ENCODE measurements at places on chromosomes 13 and 19.

DNA sequence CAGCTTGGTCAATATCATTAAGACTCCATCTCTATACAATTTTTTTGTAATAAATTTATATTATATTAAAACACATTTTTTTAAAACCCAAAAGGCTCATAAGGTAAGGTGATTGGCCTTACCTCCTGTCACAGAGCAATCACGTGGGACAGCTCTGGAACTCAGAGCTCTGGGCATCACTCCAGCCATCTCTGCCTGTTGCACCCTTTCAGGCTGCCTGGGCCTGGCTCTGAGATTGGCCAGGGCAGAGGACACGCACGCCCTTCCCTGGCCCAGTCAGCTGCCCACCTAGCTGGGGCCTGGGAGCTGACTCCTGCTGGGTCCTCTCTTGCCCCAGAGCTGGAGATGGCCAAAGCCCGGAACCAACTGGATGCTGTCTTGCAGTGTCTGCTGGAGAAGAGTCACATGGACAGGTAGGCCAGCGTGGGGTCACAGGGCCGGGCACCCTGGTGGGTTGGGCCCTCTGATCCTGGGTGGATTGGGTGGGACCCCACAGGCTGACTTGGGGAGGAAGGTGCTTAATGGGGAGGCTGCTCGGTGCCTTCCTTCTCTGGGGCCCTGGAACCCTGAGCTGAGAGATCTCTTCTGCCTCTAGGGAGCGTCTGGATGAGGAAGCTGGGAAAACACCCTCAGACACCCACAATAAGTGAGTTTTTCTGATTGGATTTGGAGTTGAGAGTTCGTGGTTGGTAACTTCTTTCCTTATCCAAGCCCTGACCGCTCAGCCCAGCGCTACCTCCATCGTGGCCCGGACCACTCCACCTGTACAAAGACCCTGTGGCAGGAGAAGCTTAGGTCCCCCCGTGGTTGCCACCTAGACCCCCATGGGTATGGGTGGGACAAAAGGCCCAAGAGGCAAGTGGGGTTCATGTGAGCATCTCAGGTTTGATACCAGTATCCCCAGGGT lies 3.7 kb downstream of the LIN37 start:
- H3K27me3 ChIP-seq = peaks cover 2% of the 10 kb centered on the region
- no peak overlapping the region for H3K27ac ChIP-seq
- no peak for DNase-seq
- H3K4me3 ChIP-seq = no peak overlapping the region

- H3K4me3 ChIP-seq = no peak overlapping the region
- H3K27me3 ChIP-seq = no peaks in the 10 kb centered on the region
- DNase-seq = no peak
- H3K36me3 ChIP-seq = peaks cover 6% of the 10 kb centered on the region
Observed at GRCh38 chr13:41670873-41671443, 213.6 kb downstream of the RGCC start.

- DNase-seq = no peak
- no peak overlapping the region for H3K4me3 ChIP-seq
Observed at GRCh38 chr13:23588666-23589065, 18.5 kb downstream of the TNFRSF19 start.

- no peaks in the 10 kb centered on the region for H3K27me3 ChIP-seq
- H3K36me3 ChIP-seq = peaks cover 30% of the 10 kb centered on the region
- no peak for DNase-seq
- H3K4me3 ChIP-seq = no peak overlapping the region
Observed at GRCh38 chr19:56101746-56102535, 19.2 kb downstream of the ZNF787 start.

- H3K4me1 ChIP-seq = peaks cover 25% of the 10 kb centered on the region
- peaks cover 43% of the 10 kb centered on the region for H3K36me3 ChIP-seq
- H3K27me3 ChIP-seq = no peaks in the 10 kb centered on the region
- H3K27ac ChIP-seq = no peak overlapping the region
- DNase-seq = peak; percentile 49
Observed at GRCh38 chr19:19185853-19186740, 5.9 kb downstream of the BORCS8 start.

GRCh38 chr13:110518571-110518970 lies 43.0 kb downstream of the RAB20 start:
- H3K4me1 ChIP-seq = no peaks in the 10 kb centered on the region
- H3K4me3 ChIP-seq = no peak overlapping the region
- H3K36me3 ChIP-seq = no peaks in the 10 kb centered on the region
- H3K27me3 ChIP-seq = peaks cover 2% of the 10 kb centered on the region
- H3K27ac ChIP-seq = no peak overlapping the region

DNA sequence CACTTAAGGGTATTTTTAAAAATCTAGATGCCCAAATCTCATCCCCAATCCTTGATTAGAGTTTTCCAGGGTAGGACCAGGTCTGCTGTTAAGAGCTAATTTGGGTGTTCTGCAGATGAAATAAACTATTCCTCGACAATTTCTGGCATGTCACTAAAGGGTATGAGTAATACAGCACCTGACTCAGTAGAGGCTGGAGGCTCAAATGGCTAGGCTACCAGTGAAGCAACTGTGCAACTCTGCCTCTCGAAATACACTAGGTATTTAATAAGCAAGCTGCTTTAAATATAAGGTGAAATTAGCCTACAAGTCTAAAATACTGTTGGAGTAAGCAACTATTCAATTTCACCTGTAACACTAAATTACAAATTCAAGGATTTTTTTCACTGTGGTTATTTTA lies 1.5 kb downstream of the RNF6 start:
- peak overlapping the region; percentile 84 for H3K4me3 ChIP-seq
- H3K36me3 ChIP-seq = peaks cover 47% of the 10 kb centered on the region
- H3K4me1 ChIP-seq = peaks cover 17% of the 10 kb centered on the region
- H3K27me3 ChIP-seq = no peaks in the 10 kb centered on the region
- no peak overlapping the region for H3K27ac ChIP-seq

GRCh38 chr19:4302243-4302640 lies at the start of gene TMIGD2:
Gene TMIGD2, minus strand, starts transcription at chr19:4302389. Its CDS starts 4 bp downstream, at chr19:4302385.
- peaks cover 2% of the 10 kb centered on the region for H3K36me3 ChIP-seq
- no peaks in the 10 kb centered on the region for H3K27me3 ChIP-seq
- peak within 1 kb of the TSS; percentile 57 for H3K4me3 ChIP-seq
- DNase-seq = peak; percentile 44
- H3K4me1 ChIP-seq = peaks cover 44% of the 10 kb centered on the region

- no peak for DNase-seq
- no peak overlapping the region for H3K27ac ChIP-seq
- H3K4me1 ChIP-seq = peaks cover under 1% of the 10 kb centered on the region
- peaks cover 2% of the 10 kb centered on the region for H3K36me3 ChIP-seq
Observed at GRCh38 chr13:20425819-20426219, 99.8 kb downstream of the CRYL1 start.

Measured in CD4-positive, alpha-beta T cell (primary cell).